Epithelial cell of alveolus of lung (primary cell): ENCODE measurements at places on chromosomes 7 and 10. TPM values are rescaled to one million over a fixed set of nuclear protein-coding genes. Genes with fewer than 3 reads are reported as not detected.

Gene SMC3
- total RNA-seq = 20.4 and 24.2 TPM in 2 replicates

Gene FAM25C
- total RNA-seq = not detected in 2 replicates

Gene PRPS1L1
- total RNA-seq = not detected in 2 replicates

Gene TLX1
- total RNA-seq = not detected in 2 replicates

Gene ZNF804B
- not detected in 2 replicates for total RNA-seq

Gene GPNMB
- 5.1 and 13.7 TPM in 2 replicates for total RNA-seq

Gene PRLHR
- not detected in 2 replicates for total RNA-seq

Gene TECPR1
- total RNA-seq = 18.8 and 28.8 TPM in 2 replicates

Gene GHRHR
- total RNA-seq = not detected in 2 replicates

Gene ELOVL3
- total RNA-seq = 1.3 TPM in 1 of 2 replicates, not detected in the other

Gene PDGFA
- 1.5 and 23.4 TPM in 2 replicates for total RNA-seq

Gene SPACDR
- total RNA-seq = not detected in 2 replicates

Gene SUGCT
- 7.4 and 10.6 TPM in 2 replicates for total RNA-seq
